Hematopoietic multipotent progenitor cell treated with erythropoietin and hydrocortisone succinate and interleukin-3 and kit ligand, for 6 days (in vitro differentiated cells): ENCODE measurements at places on chromosomes 4 and X.

DNA sequence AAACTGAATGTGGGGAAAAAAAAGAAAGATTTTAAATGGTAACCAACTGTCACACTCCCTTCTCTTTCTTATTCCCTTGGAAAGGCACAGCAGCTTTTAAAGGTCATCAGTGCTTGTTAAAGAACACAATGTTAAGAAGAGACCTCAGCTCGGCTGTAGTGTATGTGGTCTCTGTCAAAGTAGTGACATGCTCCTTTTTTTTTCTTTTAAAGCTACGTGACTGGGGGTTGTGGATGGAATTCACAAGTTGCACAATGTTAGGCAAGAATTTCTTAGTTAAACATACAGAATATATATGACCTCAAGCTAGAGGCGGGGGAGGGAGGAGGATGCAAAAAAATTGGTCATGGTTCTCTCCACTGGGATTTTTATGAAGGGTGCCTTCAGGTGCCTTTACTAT, 45.6 kb downstream of the OCRL start:
- DNase-seq = no peak

GRCh38 chr4:41977709-41978108, 3.8 kb upstream of the DCAF4L1 start:
- DNase-seq = no peak

- DNase-seq = peak; percentile 71
Measured at GRCh38 chrX:18377796-18378195, 23.3 kb upstream of the SCML2 start.

- DNase-seq = no peak
Measured at GRCh38 chr4:17142232-17142711, 243.8 kb upstream of the LDB2 start.

GRCh38 chrX:78532363-78532762, 126.8 kb downstream of the RTL3 start:
- no peak for DNase-seq

GRCh38 chr4:177242651-177243286, 66.9 kb upstream of the NEIL3 start:
- DNase-seq = no peak

GRCh38 chr4:137039370-137039769, 492.9 kb downstream of the PCDH18 start:
- no peak for DNase-seq

DNA sequence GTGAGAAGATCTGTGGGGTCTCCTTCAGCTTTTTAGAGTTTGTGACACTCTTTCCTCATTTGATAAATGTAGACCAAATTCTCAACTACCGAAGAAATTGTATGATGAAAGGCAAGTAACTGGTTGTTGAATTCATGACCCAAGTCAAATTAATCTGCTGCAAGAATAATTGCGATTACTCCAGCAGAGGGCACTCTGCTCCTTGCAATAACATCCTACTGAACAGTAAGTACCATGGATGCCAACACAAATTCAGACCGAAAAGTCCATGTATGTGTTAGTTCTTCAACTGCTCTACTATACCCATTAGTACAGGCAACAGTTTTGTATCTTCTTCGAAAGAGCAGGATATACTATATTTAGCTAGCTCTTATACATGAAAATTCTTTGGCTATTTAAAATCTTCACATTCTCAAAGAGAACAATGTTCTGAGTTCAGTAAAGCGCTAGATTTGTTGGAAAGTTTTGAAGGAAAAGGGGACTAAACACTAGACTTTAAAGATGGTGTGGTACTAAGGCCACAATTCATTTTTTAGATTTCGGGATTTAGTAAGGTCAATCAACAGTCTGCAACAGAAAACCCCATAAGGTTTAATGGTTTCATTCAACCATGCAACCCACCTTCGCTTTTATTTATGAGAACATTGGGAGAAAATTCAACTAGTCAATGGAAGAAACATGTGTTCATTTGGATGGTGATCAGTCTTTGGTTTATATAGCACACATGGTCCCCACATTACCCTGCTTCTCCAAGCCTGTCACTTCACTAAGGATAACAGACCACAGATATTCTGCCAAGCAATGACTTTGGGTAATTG, 105.4 kb upstream of the TBC1D9 start:
- peak; percentile 89 for DNase-seq

GRCh38 chr4:133555671-133556070, 406.6 kb downstream of the PCDH10 start:
- no peak for DNase-seq

DNA sequence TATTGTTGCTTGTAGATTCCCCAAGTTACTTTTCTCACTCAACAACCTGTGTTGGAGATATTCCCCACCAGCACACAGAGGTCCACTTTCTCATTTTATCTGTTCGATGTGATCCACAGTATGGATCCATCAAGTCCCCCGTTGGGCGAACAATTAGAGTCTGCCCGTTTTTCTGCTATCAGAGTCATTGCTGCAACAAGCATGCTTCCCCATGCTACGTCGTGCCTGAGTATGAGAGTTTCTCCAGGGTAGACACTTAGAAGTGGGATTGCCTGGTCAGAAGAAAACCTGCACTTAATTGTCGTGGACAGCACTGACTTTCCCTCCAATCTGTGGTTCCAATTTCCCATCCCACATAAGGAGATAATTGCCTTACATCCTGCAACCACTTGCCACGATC, 62.7 kb upstream of the SHOX start:
- no peak for DNase-seq

- no peak for DNase-seq
Measured at GRCh38 chrX:139448996-139449395, 81.5 kb upstream of the F9 start.
